RPMI7951 (cell line): ENCODE measurements at places on chromosomes 7 and 10. TPM values are rescaled to one million over a fixed set of nuclear protein-coding genes. Genes with fewer than 3 reads are reported as not detected.

Gene EXOC4
- total RNA-seq = 70.8 and 85.2 TPM in 2 replicates

Gene ASB10
- not detected in 2 replicates for total RNA-seq

Gene GIMAP7
- not detected in 2 replicates for total RNA-seq

Gene KCP
- under 0.01 TPM in 1 of 2 replicates, not detected in the other for total RNA-seq

Gene ARHGAP22
- 20.7 and 31.0 TPM in 2 replicates for total RNA-seq

Gene LRCH4
- total RNA-seq = 8.3 and 10.8 TPM in 2 replicates

Gene BAMBI
- 39.1 and 44.6 TPM in 2 replicates for total RNA-seq

Gene BAIAP2L1
- 7.1 and 9.4 TPM in 2 replicates for total RNA-seq

Gene PRPS1L1
- total RNA-seq = not detected in 2 replicates

Gene ANKRD30A
- not detected in 2 replicates for total RNA-seq

Gene DBNL
- total RNA-seq = 123 and 148 TPM in 2 replicates

Gene GTF2IRD2
- 11.3 and 29.0 TPM in 2 replicates for total RNA-seq

Gene LRRD1
- not detected in 2 replicates for total RNA-seq

Gene C7orf57
- 0.59 and 1.4 TPM in 2 replicates for total RNA-seq

Gene CYP2E1
- total RNA-seq = not detected in 2 replicates

Gene HOXA13
- total RNA-seq = 1.7 and 2.3 TPM in 2 replicates

Gene EPHA1
- total RNA-seq = not detected in 2 replicates

Gene SLC16A12
- total RNA-seq = under 0.01 and 0.12 TPM in 2 replicates

Gene CAMK1D
- total RNA-seq = not detected in 2 replicates
